ENCODE measurements at places on chromosomes 3 and 15.
A peak's percentile ranks its signal among the peaks of the same experiment; 100 is the strongest.

DNA sequence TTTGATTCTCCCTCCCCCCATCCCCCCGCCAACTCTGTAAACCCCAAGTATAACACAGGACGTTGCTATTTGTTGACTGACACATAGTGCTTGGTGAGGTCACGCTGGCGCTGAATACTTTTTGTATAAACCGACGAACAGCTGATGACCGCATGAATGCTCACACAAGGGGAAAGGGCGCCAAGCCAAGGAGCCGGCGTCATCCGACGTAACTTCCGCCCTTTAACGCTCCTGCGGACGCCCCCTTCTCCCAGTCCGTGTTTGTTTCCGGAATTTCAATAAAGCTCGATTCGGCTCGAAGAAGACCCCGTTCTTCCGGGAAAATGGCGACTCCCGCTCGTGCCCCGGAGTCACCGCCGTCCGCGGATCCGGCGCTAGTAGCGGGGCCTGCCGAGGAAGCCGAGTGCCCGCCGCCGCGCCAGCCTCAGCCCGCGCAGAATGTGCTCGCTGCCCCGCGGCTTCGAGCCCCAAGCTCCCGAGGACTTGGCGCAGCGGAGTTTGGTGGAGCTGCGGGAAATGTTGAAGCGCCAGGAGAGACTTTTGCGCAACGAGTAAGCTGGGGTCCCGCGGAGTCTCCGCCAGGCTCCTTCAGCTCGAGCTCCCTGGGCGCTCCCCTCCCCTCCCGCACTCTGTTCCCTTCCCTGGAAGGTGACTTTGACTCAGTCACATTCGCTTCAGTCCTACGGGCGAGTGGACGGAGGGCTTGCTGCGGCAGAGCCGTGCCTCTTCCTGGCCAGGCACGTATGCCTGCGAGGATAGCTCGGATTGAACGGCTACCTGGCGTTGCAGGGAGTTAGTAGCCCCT is at the start of gene POLR2M:
Gene POLR2M (plus strand): TSS at position 310 of the 805 bp plus-strand sequence. CDS start 129 bp downstream, at position 439.
- peak; percentile 90 for DNase-seq

DNA sequence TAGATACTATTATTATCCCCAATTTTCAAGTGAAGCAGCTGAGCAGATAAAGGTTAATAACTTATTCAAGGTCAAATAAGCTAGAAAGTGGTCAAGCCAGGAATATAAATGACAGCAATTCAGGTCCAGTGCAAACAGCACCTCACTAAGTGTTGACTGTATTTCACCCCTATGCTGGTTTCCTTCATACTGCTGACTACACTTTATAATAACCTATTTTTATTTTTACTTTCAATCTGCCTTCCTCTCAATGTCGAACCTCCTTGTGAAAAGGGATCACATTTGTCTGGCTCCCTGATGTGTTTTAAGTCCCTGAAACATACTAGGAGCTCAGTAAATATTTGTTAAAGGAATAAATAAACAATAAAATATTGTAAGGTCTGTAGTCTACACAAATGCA is 146.1 kb downstream of the NAALADL2 start:
- DNase-seq: no peak

- DNase-seq: no peak
These were observed 125.6 kb downstream of the FRMD5 start for GRCh38 chr15:44069489-44069888.

GRCh38 chr3:122403489-122403888 is 12.4 kb downstream of the WDR5B start:
- no peak for DNase-seq

Measured in stimulated activated CD4-positive, alpha-beta T cell treated with anti-CD3 and anti-CD28 coated beads, Interleukin-2, amount 100 ng/mL, for 24 hours (primary cell).